ENCODE measurements at places on chromosomes 7 and 10.

DNA sequence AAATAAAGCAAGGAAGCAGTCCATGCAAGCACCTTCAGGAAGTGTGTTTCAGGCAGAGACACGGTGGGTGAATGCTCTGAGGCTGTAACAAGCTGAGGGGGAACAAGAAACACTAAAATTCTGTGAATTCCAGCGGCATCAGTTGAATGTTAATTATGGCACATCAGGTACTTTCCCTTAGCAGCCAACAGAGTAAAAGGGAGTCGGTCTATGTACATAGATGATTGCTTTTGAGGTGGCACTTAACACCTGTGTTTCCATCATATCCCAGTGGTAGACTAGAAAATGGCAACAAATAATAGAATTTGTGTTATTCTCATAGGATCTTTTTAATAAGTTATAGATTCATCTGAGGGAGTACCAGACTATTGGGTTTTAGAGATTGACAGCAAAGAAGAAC is 481.0 kb upstream of the KLF6 start:
- DNase-seq = no peak

DNA sequence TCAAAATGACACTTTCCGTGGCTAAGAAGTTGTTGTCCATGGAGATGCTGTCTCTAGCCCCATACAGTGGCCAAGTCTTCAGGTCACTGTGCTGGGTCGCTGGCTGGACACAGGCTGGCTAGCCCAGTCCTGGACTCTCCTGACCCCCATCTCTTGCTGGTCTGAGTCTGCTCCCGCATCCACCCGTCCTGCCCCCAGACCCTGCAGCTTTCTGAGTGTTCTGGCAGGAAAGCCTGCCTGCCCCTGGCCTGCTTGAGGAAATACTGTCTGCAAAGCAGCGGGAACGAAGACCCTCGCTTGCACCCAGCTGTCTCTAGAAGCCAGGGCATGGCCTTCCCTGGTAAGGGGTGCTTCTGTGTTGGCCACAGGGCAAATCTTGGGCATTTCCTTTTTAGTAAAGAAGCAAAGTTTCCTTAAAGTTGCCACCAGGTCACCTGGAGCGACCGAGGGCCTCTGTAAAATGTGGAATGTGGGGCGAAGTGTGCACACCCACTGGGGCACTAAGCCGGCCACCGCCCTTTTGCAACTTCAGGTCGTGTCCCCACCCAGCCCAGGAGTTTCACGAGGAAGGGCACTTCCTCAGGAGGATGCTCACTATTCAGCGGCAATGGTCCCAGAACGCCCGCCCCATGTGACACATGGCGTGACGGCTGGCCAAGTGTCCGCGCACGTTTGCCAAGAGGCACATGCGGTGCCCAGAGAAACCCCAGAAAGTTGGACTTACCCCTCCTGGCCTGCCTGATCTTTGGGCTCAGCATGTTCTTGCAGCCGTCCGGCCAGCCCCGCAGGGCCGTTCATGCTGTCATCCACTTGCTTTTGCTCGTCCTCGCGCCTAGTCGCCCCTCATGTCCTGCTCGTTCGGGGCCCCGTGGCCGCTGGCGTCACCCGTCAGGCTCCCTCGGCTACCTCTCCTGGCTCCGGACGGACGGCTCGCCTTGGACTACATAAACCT is 558 bp downstream of the ARHGAP22 start:
- no peak for DNase-seq

- DNase-seq = no peak
These were observed 121.3 kb downstream of the MYL10 start for GRCh38 chr7:101507791-101508252.

- no peak for DNase-seq
These were observed 105.2 kb downstream of the NEURL1 start for GRCh38 chr10:103598654-103599115.

GRCh38 chr7:68613897-68614296 is 984.4 kb upstream of the AUTS2 start:
- DNase-seq = no peak

DNA sequence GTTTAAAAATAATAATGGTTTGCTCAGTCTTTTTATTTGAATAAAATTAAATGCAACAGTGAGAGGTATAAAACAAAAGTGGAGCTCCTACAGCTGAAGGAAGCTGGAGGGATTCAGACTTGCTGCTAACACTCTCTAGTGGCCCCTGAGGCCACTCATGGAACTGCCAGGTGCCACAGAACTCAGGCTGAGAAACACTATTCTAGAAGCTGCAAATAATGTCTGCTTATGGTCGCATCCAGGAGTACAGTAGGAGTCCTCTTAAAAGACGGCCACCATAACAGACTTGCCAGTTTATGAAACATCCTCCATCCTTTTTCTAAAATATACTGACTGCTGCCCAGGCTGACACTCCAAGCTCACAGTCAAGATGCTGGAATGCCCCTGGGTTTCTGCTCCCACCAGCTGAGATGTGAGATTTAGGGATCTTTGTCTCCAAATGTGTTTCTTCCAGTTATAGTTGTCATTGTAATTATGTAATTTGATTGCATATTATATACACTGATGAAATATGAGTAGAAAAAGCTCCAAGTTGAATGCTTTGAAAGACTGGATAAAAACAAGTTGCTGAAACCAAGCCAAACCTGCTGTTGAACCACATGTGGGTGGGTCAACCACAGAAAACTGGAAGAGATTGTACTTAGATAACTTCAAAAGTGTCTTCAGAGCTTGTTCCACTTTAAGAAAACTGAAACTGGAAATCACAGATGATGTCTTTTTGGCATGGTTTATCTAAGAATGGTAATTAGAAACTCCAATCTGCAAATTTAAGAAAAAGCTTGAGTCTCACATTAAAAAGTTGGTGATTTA is 213.7 kb upstream of the AOAH start:
- no peak for DNase-seq

DNA sequence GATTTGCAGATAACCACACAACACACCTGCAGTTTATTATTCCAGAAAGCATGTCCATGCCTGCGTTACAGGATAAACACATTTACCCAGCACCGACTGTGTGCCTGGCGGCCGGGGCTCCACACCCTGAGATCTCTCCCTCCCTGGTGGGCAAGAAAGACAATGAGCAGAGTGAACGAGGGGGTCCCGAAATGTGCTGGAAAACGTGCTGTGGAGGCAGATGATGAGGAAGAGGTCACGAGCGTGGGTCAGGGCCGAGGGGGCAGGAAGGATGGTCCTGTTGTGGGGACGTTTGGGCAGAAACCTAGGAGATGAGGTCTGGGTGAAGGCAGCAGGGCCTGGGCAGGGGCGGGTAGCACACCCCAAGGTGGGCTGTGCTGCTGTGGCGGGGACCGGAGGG is 86.9 kb downstream of the DYNC2I1 start:
- DNase-seq = no peak

DNA sequence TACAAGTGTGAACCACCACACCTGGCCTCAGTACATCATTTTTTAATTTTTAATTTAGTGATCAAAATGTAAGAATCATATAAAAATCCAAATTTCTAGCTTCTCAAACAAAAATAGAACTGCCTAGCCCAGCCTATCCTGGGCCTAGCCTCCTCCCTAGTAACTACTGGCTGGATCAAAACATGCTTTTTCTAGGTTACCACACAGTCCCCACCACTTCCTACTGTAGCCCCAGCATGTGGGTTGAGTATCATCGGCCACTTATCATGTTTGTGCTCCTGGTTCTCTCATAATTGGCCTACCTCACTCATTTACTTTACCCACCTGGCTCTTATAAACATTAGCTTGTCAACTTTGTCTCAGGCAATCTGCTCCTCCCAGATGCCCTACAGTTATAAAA is 52.9 kb downstream of the DNAJC12 start:
- no peak for DNase-seq

- no peak for DNase-seq
These were observed 166.8 kb downstream of the RGS10 start for GRCh38 chr10:119375574-119376272.

DNA sequence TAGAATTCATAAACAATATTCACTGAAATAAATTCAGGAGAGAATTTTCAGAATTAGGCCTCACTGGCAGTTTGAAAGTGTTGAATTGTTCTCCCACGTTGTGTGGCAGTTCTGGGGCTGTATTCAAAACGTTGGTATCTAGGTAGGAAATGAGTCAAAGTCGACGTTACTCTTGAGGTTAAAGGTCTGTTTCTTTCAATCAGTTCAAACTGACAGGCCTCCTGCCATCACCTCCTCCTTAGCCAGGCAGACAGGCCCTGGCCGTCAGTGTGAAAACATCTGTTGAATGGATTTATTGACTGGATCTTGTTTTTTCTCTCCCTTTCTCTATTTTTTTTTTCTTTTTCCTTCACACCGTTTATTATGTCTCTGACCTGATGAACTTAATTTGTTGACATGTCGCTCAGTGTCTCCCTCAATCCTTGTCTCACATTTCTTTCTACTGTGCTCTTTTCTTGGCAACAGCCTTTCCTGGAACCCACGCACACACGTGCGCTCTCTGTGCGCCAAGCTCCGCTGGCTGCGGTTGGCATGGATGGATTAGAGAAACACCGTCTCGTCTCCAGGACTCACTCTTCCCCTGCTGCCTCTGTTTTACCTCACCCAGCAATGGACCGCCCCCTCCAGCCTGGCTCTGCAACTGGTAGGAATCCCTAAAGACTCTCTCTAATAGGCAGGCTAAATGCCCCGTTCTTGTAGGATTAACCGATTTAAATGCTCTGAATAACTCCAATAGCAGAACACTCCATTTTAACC is 231.7 kb downstream of the HDAC9 start:
- no peak for DNase-seq

DNA sequence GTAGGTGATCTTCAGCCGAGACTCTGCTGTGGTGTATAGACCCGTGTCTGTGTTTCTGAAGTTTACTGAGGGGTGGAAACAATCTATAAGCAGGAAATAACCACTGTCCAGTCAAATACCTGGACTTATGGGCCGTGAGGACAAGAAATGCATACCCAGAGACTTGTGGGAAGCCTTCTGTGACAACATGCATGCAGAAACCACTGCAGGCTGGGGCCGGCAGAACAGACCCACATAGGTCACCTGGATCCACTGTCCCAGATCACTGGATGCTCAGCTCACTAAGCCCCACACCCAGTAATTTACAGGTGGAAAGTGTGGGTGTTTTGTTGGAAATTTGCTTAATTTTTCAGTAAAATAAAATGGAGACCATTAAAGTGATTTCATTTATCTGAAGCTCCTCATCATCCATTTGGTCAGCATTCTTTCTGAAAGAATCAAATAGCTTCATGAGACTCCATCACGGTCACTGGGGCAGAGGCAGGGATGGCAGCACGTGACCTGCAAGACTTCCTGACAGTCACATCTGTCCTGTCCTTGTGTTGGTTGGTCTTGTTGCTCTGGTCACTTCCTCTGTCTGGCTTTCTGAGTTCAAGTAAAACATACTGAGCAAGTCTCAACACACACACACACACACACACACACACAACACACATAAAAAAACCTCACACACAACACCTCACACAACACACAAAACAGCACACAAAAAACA is 108.3 kb downstream of the TNS3 start:
- DNase-seq = no peak

- DNase-seq = no peak
These were observed 9.2 kb downstream of the ZNF488 start for GRCh38 chr10:47374611-47375536.

DNA sequence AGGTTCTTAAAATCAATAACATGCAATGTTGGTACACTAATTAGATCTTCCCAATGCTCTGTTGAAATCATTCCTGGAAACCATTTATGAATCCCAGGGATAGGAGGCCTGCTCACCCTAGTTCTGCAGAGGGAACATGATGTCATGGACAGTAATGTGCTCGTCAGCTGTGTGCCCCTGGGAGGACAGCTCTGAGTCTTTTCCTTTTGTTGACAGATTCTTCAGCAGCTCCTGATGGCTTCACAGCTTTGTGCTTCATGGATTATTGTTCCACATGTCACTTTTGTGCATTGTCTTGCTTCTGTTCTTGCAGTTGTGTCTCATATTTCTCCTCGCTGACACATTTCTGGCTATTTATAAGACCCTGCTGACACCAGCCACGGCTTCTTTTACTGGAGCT is 367.5 kb downstream of the CCSER2 start:
- no peak for DNase-seq

- DNase-seq = no peak
These were observed 58.0 kb upstream of the CELF2 start for GRCh38 chr10:10959666-10960065.

DNA sequence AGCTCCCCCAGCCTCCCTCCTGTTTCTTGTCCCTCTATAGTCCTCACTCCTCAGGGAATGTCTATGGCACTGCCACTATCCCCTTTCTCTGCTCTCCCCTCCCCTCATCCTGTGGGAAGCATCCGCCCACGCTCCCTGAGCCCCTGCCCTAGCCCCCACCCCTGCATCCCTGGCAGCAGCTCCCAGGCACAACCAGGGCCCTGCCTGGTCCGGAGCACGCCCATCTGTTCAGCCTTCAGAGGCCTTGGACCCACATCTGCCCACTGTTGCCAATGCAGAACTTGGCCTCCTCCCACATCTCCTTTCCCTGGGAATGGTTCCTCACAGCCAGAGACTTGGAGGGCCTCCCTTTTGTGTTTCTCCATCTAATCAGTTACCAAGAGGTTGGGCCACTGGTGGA is 20.4 kb upstream of the TBRG4 start:
- no peak for DNase-seq

DNA sequence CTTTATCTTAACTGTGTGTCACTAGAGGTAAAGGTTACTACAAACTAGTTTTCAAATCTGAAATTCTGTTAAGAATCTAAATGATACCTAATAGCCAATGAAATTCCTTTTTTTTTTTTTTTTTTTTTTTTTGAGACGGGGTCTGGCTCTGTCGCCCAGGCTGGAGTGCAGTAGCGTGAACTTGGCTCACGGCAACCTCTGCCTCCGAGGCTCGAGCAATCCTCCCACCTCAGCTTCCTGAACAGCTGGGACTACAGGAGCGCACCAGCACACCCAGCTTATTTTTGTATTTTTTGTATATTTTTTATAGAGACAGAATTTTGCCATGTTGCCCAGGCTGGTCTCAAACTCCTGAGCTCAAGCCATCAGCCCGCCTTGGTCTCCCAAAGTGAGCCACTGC is 160.3 kb upstream of the NEBL start:
- no peak for DNase-seq

DNA sequence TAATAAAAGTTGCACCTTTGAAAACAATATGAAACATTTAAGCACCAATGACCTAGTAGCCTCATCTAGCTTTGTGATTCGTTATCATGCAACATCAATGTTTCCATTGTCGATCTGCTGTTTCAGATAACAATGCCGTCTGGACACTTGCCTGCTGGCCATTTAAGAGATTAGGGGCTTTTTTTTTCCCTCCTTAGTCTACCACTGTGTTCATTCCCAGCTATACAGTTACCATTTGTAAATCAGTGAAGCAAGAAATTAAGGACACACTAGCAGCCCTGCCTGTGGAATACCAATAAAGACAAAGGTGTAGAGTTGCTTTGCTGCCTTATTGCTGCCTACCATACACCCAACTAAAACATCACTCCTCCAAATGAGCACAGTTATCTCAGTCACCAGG is 37.6 kb upstream of the MYO3A start:
- no peak for DNase-seq

- no peak for DNase-seq
These were observed 2.9 kb downstream of the MACROH2A2 start for GRCh38 chr10:70055550-70055949.

Measured in NCI-H187 treated with DMSO at 0.1 percent for 48 hours (cell line).